ENCODE measurements at places on chromosomes 6 and 20. TPM values are rescaled to one million over a fixed set of nuclear protein-coding genes. Genes with fewer than 3 reads are reported as not detected.

PAK5 gene
- total RNA-seq = 0.22 TPM

PDE7B gene
- not detected for total RNA-seq

GNRH2 gene
- not detected for total RNA-seq

DEF6 gene
- 6.5 TPM for total RNA-seq

BCAS1 gene
- not detected for total RNA-seq

MARCKS gene
- 92.7 TPM for total RNA-seq

All from H7 (cell line).